8988T (cell line): ENCODE measurements at places on chromosomes 12 and 14.

GRCh38 chr12:95790917-95791849 lies 619 bp upstream of the NTN4 start:
- DNase-seq, result peak; percentile 20

DNA sequence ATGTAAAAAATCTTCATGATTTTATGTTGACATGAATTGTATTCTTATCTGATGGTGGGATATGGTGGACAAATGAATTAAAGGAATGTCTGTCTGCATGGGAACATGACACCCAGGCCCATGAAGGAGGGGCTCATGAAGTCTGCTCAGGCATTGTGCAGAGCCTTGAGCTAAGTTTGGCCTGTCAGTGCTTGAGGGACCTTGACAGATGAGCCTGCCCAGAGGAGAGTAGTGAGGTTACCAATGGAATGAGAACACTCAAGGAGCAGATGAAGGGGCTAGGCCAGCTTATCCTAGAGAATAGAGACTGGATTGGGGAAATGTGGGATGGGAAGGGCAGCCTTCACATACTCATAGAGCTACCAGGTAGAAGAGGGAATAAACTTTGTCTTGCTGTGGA lies 68.8 kb downstream of the TMX1 start:
- no peak for DNase-seq

- DNase-seq, result no peak
Measured at GRCh38 chr14:58574623-58575022, 63.1 kb upstream of the DACT1 start.

GRCh38 chr12:103687253-103687652 lies 100.2 kb downstream of the STAB2 start:
- no peak for DNase-seq

GRCh38 chr14:92754966-92755365 lies 6.5 kb upstream of the LGMN start:
- no peak for DNase-seq

- DNase-seq, result no peak
Measured at GRCh38 chr12:111025301-111025700, 104.9 kb upstream of the MYL2 start.

GRCh38 chr12:93134893-93135285 lies 205.8 kb upstream of the EEA1 start:
- DNase-seq, result no peak

- peak; percentile 73 for DNase-seq
Measured at GRCh38 chr12:123533672-123534643, at the start of gene RILPL1. Gene RILPL1 (minus strand): TSS chr12:123533719. CDS start chr12:123533482, 237 bp downstream.

GRCh38 chr12:51653431-51653830 lies 62.4 kb downstream of the SCN8A start:
- DNase-seq, result no peak

DNA sequence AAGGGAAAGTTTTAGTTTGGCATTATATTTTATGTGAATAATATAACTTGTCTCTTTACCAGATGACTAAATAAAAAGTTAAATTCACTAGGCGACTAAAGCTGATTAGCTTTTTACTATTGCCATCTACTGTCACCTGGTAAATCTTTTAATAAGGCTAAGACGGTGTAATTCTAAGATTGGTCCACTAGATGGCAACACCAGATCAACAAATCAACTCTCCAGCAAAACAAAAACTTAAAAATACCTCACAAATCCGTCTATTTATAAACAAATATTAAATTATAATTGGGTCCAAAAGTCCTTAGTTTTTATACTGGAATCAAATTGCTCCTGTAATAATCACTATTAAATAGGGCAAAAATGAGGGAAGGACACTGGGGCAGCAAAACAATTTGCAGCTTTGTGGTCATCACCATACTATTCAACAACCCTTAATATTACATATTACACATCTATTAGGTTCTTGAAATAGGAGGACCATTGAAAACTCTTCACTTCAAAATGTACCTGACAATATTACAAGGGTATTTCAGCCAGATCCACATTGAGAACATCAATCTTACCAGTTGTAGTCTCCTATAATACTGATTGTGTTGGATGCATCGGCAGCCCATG lies 47.9 kb downstream of the GALC start:
- DNase-seq, result no peak

GRCh38 chr14:96189281-96189711 lies 15.3 kb upstream of the BDKRB2 start:
- no peak for DNase-seq

- DNase-seq, result no peak
Measured at GRCh38 chr12:58425481-58426392, 484.4 kb downstream of the ATP23 start.

- DNase-seq, result no peak
Measured at GRCh38 chr14:36604757-36605505, 22.5 kb upstream of the NKX2-8 start.

- DNase-seq, result peak; percentile 6
Measured at GRCh38 chr12:87820524-87821202, 208.5 kb downstream of the C12orf50 start.

DNA sequence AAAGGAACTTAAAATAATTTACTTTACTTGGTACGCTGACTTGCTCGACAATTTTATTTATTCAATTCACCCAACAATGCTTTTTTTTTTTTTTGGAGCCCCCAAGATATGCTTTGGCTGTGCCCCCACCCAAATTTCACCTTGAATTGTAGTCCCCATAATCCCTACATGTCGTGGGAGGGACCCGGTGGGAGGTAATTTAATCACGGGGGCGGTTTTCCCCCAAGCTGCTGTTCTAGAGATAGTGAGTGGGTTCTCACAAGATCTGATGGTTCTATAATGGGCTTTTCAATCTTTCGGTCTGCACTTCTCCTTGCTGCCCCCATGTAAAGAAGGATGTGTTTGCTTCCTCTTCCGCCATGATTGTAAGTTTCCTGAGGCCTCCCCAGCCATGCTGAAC lies 10.4 kb downstream of the FGD6 start:
- no peak for DNase-seq

GRCh38 chr12:55060470-55060869 lies 40.7 kb downstream of the NEUROD4 start:
- no peak for DNase-seq

DNA sequence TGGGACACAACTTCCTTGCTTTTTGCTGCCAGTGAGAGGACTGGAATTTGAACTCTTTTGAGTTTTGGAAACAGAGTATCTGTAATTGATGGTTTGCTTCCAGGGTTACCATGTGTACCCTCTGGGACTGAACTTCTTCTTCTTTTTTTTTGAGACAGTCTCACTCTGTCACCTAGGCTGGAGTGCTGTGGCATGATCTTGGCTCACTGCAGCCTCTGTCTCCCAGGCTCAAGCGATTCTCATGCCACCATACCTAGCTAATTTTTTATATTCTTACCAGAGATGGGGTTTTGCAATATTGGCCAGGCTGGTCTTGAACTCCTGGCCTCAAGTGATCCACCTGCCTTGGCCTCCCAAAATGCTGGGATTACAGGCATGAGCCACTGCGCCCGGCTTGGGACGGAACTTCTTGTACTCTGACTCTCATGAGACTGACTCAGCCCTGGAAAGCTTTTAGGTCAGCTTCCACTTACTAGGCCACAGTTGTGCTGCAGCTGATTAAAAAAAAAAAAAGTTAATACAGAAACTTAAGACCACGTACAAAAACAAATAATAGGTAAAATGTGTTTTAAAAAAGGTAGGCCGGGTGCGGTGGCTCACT lies 15.8 kb downstream of the SEL1L start:
- DNase-seq, result no peak

- DNase-seq, result no peak
Measured at GRCh38 chr12:93990832-93991803, 157.3 kb upstream of the PLXNC1 start.

DNA sequence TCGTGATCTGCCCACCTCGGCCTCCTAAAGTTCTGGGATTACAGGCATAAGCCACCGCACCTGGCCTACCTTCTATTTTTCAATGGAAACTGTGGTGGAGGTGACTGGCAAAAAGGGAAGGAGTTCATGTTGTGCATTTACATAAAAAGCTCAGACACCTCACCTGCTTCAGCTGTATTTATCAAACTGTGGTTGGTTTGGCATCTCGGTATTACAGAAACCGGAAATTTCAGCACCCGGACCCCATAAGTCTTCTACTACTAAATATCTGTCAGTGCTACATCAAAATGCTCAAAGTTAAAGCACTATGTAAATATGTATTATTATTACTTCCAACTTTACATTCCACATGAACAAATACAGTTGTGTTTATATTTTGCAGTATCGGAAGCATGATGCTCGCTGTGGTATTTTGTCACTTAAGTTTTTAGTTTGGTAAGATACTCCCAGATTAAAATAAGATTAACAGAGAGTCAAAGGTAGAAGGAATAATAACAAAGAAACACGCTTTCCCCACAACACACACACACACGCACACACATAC lies 95.4 kb downstream of the ITPR2 start:
- DNase-seq, result no peak

DNA sequence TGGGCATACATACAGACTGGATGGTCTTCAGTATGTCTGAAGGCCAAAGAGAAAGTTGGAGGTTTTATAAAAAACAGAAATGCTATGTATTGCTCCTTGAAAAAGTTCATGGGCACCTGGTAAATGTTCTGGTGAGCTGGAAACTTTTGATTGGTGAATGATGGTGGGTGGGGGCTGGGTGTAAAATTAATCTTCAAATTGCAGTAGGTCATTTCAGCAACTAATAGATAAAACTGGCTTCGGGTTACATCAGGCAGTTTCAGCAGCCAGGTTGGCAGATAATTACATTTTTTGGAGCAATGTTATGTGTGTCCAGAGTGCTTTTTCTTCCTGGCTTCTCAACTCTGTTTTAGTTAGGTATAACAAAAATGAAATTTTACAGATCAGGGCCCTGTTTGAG lies 35.3 kb downstream of the SDR9C7 start:
- DNase-seq, result no peak

- no peak for DNase-seq
Measured at GRCh38 chr12:6038160-6038559, 86.3 kb downstream of the VWF start.

- no peak for DNase-seq
Measured at GRCh38 chr12:69616025-69616424, 5.3 kb upstream of the LRRC10 start.

- no peak for DNase-seq
Measured at GRCh38 chr12:65876898-65877721, 52.8 kb downstream of the HMGA2 start.

- no peak for DNase-seq
Measured at GRCh38 chr12:1670358-1671268, 20.3 kb upstream of the ADIPOR2 start.

DNA sequence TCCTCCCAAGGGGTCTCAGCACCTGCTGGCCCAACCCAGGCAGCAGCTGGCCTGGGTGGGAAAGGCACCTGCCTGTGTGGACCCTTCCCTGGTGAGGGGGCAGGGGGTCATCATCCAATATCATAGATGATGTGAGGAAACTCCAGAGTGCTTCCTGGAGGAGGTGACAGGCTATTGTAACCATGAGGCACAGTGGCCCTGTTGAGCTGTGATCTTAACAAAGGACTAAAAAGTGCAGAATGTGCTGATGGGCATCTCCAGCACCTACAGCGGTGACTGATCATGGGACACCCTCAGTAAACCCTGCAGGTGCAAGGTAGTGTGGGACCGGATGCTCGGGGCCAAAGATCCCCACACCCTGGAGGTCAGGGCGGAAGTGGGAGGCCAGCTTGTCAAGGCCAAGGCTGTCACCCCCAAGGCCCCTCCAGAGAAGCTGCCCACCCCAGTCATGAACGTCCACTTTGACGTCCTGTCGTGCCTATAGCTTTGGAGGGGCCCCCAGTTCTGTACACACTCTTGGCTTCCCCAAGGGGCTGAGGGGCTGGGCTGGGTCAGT lies 7.5 kb downstream of the MMP17 start:
- DNase-seq, result no peak

GRCh38 chr14:20469242-20469889 lies at the start of gene PNP:
Gene PNP (plus strand): TSS chr14:20469406. CDS start chr14:20469525, 119 bp downstream.
- DNase-seq, result peak; percentile 73

- no peak for DNase-seq
Measured at GRCh38 chr12:123453165-123453564, 4.8 kb upstream of the SNRNP35 start.
